ENCODE measurements at places on chromosomes 5 and 9. TPM values are rescaled to one million over a fixed set of nuclear protein-coding genes. Genes with fewer than 3 reads are reported as not detected.

The C9orf50 gene
- 0.44 TPM for total RNA-seq

The DOK3 gene
- total RNA-seq = 1.8 TPM

The GABRA1 gene
- total RNA-seq = not detected

The SPINK7 gene
- not detected for total RNA-seq

The TNC gene
- 85.3 TPM for total RNA-seq

The STPG3 gene
- 0.66 TPM for total RNA-seq

The CDH18 gene
- 8.1 TPM for total RNA-seq

The ITK gene
- not detected for total RNA-seq

The C7 gene
- total RNA-seq = 0.83 TPM

The C9orf153 gene
- total RNA-seq = 0.50 TPM

Data from smooth muscle cell of trachea (primary cell).